ENCODE measurements at places on chromosomes 1 and 21.

- no peak for DNase-seq
Measured at GRCh38 chr1:44499306-44499705, 94.3 kb downstream of the RNF220 start.

- DNase-seq = no peak
Measured at GRCh38 chr21:20661745-20662422, 336.3 kb upstream of the NCAM2 start.

GRCh38 chr1:16618719-16619118 is 5.4 kb upstream of the NBPF1 start:
- DNase-seq = no peak

DNA sequence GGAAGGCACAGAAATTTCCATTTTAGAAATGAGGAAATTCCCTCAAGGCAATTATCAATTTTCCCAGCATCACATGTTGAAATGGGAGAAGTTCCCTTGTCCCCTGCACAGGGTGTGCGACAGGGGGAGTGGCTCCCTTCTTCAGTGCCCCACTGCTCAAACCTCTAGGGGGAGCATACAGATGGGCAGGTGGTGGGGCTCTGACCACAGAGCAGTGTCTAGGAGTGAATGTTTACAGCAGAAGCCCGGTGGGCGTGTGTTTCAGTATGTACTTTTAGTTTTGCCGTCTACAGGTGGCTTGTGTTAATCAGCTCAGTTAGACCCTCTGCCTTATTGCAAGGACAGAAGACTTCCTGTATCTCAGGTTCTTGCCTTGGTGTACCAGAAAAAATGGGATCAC is 493.7 kb upstream of the PLXNA2 start:
- DNase-seq = no peak

- DNase-seq = no peak
Measured at GRCh38 chr1:243598433-243598832, 251.6 kb downstream of the AKT3 start.

Measured in renal pelvis (tissue), 12 donors.